ENCODE measurements at places on chromosomes 11 and 22.

DNA sequence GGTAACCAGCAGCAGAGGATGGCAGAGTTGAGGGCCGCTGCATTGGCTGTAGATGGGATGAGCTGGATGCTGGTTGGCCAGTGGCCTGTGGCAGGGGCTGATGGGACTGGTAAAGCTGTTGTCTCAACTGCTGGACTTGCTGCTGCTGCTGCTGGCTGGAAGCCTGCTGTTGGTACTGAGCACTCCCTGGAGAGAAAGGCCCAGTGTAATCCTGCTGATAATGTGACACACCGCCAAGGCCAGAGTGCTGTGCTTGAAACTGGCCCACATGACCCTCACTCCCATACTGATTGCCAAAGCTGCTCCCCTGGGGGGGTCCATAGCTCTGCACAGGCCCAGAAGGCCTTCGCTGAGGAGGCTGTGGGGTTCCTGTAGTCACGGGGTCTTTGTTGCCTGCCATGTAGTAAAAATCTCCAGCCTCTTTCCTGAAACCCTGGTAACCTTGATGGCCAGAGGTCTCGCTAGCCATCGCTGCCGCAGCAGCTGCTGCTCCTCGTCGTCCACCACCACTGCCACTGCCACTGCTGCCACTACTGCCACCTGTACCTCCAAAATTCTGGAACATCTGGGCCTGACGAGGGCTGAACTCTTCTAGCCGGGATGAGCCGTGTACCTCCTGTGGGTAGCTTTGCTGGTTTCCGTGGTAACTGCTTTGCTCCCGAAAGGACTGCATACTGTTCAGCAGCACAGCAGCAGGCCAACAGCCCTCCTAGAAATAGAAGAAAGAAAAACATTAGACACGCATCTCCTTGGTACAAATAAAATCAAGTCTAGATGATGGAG is 55.6 kb downstream of the TCF20 start:
- DNase-seq, result no peak

- no peak for DNase-seq
Measured at GRCh38 chr11:75490221-75491181, 35.2 kb downstream of the GDPD5 start.

DNA sequence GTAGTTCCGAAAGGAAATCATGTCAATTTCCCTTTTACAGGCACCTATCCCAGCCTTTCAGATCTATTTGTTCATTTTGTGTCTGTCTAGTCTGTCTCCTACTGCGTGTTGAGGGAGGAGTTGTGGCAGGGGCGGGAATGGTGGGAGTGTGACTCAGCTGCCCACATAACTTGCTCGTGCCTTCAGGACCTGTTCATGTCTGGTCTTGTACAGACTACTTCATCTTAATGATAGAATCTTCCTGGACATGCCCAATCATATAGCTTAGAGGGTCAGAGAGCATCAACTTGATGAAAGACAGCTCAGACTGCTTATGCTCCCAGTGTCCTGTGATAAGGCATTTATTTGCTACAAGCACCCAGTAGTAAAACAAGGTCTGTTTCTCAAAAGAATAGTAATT is 61.0 kb upstream of the BIRC3 start:
- DNase-seq, result no peak

DNA sequence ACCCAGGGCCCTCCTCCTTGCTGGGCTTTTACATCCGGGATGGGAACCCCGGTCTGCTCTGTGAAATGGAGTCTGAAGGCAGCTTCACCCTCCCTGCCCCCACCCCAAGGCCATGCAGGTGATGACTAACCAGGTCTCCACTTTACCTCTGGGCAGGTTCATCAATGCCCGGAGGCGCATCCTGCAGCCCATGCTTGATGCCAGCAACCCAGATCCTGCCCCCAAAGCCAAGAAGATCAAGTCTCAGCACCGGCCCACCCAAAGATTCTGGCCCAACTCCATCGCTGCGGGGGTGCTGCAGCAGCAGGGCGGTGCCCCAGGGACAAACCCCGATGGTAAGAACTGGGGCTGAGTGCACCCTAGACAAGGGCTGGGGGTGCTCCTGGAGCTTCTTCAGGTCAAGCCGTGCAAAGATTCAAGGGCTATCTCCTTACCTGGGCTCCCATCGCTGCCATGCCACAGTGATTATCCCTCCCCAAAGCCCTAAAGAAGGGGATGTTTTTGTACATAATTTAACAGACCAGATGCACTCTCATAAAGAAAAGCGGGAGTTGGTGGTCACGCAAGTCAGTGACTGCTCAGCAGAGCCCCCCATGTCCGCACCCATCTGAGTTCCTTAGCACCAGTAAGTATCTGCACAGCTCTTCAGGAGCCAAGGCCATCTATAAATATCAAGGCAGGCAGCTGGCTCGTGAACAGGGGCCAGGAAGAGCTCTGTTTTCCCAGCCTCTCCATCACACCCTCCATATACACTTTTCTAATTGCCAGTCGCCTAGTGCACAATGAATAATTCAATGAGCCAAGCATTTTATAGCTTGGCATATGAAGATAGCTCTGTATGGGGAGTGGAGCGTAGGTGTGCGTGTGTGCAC is 66.0 kb downstream of the FEZ1 start:
- DNase-seq, result no peak

DNA sequence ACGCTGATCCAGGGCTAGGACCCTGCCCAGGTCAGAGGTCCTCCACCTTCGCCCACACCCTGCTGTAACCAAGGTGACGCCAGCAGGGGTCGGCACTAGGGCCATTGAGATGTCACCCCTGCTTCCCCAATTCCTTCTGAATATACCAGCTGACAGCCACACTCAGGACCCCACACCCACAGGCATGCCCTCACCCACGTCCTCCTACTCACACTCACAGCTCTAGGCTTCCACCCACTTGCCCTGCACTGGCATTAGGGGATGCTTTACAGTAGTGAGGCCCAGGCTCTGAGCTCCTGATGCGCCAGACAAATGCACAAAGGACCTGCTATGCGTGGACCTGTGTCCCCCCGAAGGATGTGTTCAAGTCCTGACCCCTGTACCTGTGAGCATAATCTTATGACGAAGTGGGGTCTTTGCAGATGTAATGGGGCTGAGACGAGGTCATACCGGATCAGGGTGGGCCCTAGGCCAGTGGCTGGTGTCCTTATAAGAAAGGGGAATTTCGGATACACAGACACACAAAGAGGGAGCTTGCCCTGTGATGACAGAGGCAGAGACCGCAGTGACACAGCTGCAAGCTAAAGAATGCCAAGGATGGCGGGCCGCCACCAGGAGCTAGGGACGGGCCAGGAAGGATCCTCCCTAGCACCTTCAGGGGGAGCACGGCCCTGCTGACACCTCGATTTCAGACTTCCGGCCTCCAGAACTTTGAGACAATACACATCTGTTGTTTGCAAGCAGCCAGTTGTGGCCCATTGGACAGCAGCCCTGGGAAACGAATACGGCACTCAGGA is 11.2 kb downstream of the WNT11 start:
- no peak for DNase-seq

GRCh38 chr11:19511066-19511412 is 201.6 kb upstream of the NAV2 start:
- no peak for DNase-seq
